ENCODE measurements at places on chromosomes 6 and 20.

- peak; percentile 86 for DNase-seq
Measured at GRCh38 chr6:45607798-45608197, 230.1 kb upstream of the SUPT3H start.

- DNase-seq = no peak
Measured at GRCh38 chr6:87636315-87636714, 46.4 kb downstream of the ORC3 start.

DNA sequence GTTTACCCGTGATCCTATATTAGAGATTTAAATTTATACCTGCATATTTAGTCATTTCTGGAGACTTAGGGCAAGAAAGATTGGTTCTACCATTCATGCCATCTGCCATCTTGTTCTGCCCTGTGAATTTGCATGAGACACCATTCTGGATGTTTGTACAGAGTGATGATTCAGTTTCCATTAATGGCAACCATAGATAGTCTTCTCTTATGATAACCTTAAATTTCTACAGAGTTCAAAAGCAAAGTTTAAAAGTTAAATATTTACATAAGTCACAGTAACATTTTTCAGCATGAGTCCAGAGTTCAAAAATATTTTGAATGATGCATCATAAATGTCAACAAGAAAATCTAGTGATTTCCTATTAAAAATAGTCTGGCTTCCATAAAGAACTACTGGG is 23.2 kb downstream of the PLCB1 start:
- no peak for DNase-seq

- DNase-seq = no peak
Measured at GRCh38 chr20:20992277-20992676, 113.9 kb downstream of the LINC00237 start.

- no peak for DNase-seq
Measured at GRCh38 chr6:157887892-157888291, 64.8 kb downstream of the SNX9 start.
